ENCODE measurements at places on chromosomes 4 and X.
A peak's percentile ranks its signal among the peaks of the same experiment; 100 is the strongest.

DNA sequence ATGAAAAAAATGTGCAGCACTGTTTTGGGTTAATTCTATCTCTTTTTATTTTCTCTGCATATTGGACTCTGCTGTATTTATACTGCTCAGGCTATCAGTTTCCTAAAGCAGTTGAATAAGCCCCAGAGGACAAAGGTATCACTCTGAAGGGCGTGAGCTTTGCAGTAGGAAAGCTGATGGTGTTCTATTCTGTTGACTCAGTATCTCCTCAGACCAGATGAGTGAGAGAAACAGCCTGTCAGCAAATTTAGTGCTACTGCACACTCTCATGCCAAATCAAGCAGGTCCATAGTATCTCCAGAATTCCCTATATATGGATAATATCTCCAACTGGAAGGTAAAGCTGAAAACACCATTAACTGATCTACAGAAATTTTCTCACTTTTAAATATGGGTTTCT is 132.3 kb upstream of the UGT8 start:
- DNase-seq: no peak

- no peak for DNase-seq
These were observed 3.4 kb downstream of the UGT2B17 start for GRCh38 chr4:68572653-68573170.

DNA sequence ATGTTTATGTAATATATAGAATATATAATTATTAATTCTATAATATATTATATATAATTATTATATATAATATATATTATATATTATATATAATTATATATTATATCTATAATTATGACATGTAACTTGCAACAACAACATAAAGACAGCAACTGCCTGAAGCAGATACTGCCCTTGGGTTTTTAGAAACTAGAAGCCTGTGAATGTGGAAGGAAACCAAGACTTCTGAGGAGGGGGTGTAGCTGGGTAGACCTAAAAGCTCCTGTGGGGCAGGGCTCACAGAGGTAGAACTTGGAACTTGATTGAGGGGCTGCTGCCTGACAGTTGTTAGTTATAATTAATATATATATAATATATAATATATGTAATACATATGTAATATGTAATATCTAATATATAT is 167.2 kb upstream of the SLIT2 start:
- DNase-seq: no peak

GRCh38 chr4:66097218-66097617 is 426.9 kb upstream of the EPHA5 start:
- no peak for DNase-seq

- DNase-seq: no peak
These were observed 87.5 kb downstream of the EVC start for GRCh38 chr4:5798462-5798861.

DNA sequence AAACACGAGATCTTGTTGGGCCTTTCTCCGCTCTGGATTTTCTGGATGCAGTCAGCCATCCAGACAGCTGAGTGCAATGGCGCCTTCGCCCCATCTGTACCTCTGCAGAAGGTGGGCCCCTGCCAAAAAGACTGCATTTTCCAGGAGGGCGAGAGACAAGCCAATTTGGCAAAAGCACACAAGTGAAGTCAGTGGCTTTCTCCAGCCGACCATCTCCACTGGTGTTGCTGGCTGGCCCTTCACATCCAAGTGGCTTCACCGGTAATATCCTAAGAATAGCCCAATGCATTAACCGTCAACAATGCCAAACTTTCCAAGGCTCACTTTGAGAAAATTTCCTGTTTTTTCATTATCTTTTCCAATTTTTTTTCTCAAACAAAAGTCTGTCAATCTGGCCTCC is 96.2 kb upstream of the MXRA5 start:
- DNase-seq: no peak

- DNase-seq: no peak
These were observed 1.5 kb upstream of the PTCHD1 start for GRCh38 chrX:23332888-23333821.

- peak; percentile 18 for DNase-seq
These were observed 71.2 kb downstream of the SLC10A7 start for GRCh38 chr4:146450524-146450923.

DNA sequence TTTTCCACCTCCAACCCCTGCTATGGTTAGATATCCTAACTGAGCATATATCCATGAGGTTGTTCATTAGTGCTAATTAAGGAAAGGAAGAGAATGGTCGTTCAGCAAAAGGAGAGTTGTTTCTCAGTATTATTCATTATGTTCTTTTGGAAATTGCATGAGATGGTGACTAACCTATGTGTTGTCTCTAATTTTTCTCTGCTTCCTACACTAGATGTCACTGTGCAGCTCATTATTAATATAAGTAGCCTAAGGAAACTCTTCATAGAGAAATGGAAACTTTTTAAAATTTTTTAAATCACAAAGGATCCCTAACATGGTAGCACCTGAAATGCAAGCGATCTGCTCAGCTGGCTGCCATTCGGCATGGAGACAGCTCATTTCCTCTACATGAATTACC is 67.7 kb upstream of the FAM9A start:
- no peak for DNase-seq

DNA sequence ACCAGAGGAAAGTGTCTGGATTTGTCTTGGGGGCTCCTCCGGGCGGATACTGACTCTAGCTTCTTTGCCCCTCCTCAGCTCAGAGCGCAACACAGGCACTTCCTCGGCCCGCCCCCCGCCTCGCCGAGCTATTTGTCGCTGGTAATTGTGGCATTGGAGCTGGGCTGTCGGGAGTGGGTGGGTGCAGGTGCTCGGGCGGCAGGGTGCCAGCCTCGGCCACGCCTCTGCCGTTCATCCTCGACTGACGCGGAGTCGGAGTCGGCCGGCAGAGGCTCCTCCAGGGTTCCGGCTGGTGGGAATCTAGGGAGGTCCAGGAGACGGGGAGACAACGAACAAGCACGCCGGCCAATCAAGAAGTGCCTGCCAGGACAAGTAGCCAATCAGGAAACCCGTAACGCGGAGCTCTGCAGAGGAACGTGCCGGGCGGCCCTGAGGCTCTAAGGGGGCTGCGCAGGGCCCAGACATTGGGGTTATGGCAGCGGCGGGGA is 3.9 kb upstream of the SYN1 start:
- peak; percentile 19 for DNase-seq

DNA sequence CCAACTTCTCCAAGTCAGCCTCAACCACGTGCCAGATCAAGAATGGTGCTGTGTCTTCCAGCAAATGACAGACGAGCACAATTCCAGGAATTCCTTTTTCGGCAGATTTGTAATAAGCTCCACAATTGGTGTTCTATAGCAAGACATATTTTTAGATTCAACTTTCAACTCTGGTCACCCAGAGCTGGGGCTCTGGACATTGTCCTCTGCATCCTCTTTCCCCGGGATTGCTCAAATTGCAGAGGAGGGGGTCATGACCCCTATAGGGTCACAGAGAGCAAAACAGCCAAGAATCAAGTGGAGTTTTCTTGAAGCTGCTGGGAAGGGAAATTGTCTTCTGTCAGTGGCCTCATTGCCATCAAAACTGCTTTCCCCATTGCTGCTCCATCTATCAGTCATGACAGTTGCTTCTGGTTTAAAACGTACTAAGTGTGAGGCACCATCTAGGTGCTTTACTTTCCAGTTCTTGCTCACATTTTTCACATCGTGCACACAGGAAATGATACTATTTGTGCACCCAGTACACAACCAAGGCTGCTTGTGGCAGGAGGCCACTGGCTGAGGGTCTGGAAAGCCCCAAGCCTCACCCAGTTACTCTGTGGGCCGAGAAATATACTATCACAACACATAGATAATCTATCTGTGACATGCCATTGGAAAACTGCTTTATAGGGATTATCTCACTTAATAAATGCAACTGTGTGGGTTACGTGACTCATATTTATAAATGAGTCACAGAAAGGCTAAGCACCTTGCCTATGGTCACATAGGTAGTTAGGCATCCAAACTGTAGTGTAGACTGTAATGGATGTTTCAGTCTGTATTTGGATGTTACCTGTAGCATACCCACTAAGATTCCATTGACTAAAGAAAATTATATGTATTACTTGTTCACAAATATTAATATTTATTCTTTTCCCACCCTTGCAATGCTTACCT is 91.7 kb upstream of the PHOX2B start:
- DNase-seq: no peak

DNA sequence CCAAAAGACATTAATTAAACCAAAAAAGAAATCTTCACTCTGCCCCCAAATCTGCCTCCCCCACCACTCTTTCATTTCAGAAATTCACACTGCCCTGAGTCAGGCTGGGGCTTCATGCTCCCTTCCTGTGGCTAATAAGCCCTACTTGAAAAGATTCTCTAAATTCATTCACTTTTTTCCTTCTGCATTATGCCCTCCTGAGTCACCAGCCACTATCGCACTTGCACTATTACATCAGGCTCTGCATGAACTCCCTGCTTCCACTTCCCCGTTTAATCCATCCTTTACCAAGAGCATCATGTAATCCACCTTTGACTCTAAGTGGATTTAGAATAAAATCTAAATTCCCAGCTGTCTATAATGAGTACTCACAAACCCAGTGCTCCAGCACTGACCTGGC is 295.4 kb upstream of the KLF3 start:
- DNase-seq: no peak

DNA sequence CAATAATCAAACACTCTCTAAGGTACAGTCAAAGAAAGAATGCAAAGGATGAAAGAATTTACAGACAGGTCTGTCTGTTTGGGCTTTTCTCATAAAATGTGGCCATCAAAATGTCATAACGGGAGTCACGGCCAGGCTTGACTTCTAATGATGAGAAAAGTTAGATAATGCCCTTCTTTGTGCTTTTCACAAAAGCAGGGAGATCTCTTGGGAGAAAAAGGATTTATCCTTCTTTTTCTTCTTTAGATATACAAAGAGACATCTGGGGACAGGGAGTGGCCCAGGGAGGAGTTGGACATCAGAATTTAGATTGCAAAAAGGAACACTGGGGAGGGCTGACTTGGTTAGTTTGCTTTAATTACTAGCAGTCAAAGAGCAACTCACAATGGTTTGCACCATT is 93.1 kb downstream of the SLC39A8 start:
- no peak for DNase-seq

DNA sequence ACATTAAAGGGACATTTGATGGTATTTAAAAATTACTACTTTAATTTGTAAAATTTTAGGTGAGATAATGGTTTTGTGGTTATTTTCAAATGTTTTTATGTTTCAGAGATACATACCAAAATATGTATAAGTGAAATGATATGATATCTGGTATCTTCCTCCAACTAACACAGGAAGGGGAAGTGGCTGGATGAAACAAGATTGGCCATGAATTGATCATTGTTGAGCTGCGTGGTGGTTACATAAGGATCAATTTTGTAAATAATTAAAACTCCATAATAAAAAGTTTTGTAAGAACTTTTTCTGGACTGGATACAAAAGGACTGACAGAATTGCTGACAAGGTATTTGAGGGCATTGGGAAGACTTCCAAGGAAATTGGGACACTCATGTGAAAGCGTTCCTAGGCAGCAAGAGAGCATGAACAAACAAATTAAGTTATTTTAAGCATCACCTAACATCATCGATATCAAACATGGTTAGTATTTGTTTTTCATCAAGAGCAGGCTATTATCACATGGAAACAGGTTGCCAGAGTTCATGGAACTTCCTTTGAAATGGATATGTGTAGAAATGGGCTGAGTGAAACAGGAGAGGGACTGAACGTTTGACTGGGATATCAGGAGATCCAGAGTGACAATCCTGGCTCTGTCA is 4.4 kb upstream of the PGM2 start:
- DNase-seq: no peak

DNA sequence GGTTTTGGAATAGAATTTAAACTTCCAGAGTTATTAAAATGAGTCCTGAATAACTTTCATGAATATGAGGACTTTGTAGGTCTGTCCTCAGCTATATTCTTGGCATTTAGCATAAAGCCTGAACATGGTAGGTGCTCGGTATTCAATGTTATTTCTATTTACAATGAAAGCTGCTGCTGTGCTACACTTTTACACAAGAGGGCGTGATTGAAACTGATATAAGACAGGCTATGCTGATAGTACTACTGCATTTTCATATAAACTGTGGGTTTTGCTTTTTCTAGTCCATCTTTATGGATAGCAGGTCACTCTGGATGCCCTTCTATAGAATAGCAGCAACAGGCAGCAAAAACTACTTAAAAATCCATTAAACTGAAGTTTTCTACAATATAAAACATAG is 12.3 kb upstream of the GNPDA2 start:
- no peak for DNase-seq

GRCh38 chr4:63541828-63542227 is 867.4 kb downstream of the TECRL start:
- no peak for DNase-seq

- no peak for DNase-seq
These were observed 27.6 kb downstream of the ARSD start for GRCh38 chrX:2901367-2902036.

DNA sequence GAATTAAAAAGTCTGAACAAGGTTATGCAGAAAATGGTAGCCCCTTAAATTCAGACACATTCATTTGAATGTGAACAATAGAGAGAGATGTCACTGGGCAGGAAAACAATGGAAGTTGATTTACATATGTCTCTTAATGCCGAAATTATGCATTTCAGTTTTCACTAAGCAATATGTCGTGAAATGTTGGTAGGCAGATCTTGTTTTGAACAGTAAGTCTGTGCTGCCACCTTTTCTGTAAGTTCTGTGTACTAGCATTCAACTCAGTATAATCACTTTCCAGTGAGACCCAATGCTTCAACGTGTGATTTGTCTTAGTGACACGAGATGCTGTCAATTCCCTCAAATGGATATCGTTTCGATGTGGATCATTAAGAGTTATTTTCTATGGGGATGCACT is 222.7 kb upstream of the VCX3A start:
- DNase-seq: no peak

DNA sequence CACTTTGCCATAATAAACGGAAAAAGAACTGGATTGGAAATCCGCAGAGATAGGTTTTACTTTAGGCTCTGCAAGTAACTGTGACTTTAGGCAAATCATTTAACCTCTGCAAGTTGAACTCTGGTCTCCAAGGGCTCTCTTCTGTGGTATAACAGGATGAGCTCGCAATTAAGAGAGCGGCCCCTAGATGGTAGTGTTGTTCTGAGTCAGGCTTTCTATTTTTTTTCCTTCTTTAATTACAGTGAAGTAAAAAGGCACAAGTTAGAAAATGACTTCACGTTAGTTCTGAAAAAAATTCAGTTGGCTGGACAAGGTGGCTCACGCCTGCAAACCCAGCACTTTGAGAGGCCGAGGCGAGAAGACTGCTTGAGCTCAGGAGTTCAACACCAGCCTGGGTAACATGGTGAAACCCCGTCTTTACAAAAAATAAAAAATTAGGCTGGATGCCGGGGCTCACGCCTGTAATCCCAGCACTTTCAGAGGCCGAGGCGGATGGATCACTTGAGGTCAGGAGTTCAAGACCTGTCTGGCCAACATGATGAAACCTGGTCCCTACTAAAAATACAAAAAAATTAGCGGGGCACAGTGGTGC is 18.0 kb downstream of the RPS3A start:
- peak; percentile 46 for DNase-seq

- DNase-seq: peak; percentile 54
These were observed 31.3 kb upstream of the ARHGEF38 start for GRCh38 chr4:105520819-105521790.

- no peak for DNase-seq
These were observed 51.6 kb downstream of the PPP3CA start for GRCh38 chr4:101295691-101296090.
